H1 (cell line): ENCODE measurements at places on chromosomes 7 and 10.

- DNase-seq: no peak
Measured at GRCh38 chr10:78648256-78648860, 420.4 kb upstream of the ZMIZ1 start.

GRCh38 chr7:46007990-46008643, 87.0 kb upstream of the IGFBP3 start:
- no peak for DNase-seq

DNA sequence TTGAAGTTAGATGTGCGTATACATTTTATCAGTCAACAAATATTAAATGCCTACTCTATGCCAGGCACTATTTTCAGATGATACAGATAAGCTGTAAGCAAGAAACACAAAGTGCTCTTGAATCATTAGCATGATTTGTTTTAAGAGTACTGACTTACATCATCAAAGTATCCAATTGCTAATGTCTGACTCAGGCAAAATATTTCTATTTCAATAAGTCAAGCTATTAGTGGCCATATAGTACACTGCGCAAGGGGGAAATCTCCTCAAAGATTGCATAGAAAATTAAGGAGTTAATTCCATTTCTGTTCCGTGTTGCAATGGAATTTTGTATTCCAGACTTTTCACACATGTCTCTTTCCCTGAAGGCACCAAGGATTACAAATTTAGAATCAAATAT, 46.1 kb upstream of the DNAJC1 start:
- DNase-seq: no peak

- DNase-seq: no peak
Measured at GRCh38 chr7:29502133-29502532, 61.5 kb upstream of the PRR15 start.

DNA sequence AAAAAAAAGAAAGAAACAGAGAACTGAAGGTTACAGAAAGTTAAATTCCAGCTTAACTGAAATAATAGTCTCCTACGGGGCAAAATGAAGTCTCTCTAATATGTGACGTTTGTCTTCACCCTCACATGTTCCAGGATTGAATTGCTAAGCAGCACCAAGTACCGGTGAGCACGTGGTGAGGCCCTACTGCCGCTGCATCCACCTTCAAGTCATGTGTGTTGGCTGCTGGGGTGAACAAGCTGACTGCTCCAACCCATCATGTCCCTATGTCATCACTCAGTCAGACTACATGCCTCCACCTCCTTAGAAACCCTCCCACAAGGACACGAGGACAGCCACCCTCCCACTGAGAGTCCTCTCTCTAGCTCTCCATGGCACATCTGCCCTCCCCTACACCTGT, 35.4 kb upstream of the NPFFR1 start:
- DNase-seq: no peak

DNA sequence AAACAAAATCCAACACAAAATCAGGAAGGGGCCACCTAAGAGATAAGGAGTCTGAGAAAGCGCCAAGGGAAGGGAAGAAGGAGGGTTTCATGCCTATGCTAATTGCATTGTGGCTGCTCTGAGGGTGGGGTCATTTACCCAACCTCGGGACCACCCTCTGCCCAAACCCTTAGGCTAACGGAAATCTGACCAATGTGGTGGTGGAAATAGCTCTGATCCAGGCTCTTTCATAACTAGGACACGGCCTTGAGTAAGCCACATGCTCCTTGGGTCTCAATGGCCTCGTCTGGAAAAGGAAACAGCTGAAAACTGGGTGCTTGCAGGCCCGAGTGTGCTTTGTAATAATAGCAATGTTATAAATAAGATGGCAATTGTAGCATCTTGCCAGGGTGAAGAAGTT, 14.9 kb upstream of the SRGN start:
- no peak for DNase-seq

DNA sequence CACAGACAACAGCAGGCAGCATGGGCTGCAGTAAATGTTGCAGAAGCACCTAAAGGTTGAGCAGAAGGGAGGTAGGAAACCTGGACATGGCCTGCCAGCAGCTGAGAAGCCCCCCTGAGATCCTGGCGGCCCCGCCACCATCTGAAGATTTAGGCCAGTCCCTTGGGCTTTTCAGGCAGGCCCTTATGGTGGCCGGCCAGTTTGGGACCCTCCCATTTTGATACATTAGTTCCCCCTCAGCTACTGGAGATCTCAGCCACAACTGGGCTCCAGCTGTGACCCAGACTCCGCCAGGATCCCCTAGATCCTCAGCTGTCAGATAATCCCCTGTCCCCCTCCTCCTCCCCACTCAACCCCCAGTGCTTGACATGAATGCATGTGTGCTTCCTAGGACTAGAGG, 34.4 kb downstream of the ZNF783 start:
- no peak for DNase-seq
